Cortex of kidney (tissue), 1 donor: ENCODE measurements at places on chromosomes 2 and 18.

- DNase-seq: no peak
These were observed 20.2 kb downstream of the IL18RAP start for GRCh38 chr2:102442967-102443828.

DNA sequence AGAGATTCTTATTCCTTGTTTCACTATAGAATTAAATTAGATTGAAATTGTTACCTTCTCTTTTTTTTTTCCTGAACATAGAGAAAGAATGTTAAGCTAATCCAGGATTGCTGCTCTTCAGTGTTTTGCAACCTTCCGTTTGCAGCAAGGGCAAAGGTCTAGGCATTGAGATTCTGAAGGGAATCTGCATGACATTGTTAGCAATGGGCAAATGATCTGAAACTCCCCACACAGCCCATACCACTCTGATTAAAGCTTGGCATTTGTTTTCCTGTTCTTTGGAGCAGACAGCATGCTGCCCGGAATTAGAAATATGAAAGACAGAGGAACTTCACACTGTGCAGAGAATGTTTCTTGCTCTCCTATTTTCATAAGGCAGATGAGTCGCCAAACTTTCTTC is 551.8 kb downstream of the SOCS6 start:
- DNase-seq: no peak

- no peak for DNase-seq
These were observed 92.2 kb downstream of the TEX51 start for GRCh38 chr2:126990605-126991532.

DNA sequence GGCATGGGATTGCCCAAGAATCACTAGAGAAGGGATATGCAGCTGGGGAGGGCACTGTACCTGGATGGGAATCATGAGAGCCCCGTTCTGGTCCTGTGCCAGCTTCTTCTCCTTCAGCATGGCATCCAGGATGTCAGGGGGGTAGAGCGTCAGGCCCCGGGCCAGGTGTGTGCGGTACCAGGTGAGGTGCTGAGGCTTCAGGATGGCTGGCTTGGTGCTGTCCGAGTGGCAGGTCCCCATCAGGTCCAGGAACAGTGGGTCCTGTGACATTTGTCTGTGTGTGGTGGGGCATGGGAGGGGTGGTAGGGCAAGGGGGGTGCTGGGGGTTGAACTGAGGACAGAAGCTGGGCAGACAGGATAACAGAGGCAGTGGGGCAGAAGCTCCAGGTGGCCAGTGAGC is 13.2 kb downstream of the CFAP65 start:
- DNase-seq: no peak

GRCh38 chr2:168470320-168471162 is 14.5 kb downstream of the CERS6 start:
- no peak for DNase-seq

DNA sequence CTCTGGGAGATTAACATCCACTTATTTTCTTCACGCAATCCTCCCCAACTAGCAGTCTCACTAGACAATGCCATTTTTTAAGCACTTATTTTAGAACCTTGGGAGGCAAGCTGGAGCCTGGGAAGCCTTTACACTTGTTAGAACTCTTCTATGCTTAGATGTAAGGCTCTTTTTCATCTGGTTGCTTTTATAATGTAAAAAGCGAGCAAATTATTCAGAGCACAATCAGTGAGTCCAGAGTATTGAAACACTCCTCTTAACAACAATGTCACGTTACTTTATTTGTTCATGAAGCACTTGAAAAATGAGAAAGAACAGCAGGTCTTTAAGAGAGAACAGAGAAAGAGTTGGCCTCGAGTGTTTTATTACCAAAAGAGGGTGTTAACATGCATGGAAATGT is 84.1 kb upstream of the SLC8A1 start:
- DNase-seq: no peak
